ENCODE measurements at places on chromosomes 7 and 10. TPM values are rescaled to one million over a fixed set of nuclear protein-coding genes. Genes with fewer than 3 reads are reported as not detected.
A peak's percentile ranks its signal among the peaks of the same experiment; 100 is the strongest.

DNA sequence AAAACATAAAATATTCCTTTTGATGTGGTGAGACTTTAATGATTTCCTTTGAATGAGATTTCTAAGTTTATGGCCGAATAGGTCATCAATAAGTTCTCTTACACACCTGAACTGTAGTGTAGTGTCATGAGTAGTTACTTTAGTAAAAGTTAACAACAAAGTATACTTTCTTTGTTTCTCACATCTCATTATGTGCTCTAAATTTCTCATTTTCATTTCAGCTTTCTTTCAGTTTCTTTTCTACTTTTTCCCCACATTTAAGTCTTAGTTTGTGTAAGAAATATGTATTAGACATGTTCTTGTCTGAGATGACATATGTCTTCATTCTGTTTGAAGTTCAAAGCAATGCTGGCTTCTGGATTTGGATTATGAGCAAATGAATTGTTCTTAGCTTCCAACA, 348.1 kb downstream of the ANKRD7 start:
- no peaks in the 10 kb centered on the region for H3K4me1 ChIP-seq
- DNase-seq = no peak
- no peak overlapping the region for H3K27ac ChIP-seq
- H3K27me3 ChIP-seq = no peaks in the 10 kb centered on the region

DNA sequence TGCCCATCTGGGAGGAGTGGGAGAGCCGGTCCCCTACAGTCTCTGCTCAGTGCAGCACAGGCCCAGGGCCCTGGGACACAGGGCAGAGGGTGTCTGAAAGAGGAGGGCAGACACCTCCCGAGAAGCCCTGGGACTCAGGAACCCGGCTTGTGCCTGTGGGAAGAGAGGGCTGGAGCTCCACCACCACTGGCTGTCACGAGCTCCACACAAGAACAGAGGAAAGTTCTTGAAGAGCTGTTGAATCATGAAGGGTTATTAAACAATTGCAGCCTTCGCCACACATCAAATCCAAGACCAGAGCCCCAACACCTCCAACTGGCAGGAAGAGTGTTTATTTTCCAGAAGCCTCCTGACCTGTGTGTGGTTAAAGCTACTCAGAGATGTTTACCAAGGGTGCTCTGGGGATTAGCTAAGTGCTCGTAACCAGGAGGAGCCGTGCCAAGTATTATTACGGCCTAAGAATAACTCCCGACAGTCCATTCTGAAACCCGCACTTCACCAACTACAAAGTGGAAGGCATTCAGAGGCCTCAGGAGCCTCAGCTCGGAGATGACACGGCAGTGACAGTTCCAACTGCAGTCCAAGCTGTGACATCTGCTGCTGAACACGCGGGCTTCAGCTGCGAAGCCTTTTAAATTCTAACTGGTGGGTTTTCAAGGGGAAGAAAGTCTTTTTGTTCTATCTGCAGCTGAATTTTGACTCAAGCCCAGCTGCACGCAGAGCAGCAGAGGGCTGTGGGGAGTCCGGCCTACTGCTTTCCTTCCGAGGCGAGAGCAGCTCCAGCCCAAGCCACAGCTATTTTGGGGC, 75.1 kb downstream of the MAD1L1 start:
- peak overlapping the region; percentile 88 for H3K27ac ChIP-seq
- peaks cover 10% of the 10 kb centered on the region for H3K36me3 ChIP-seq
- H3K4me3 ChIP-seq = no peak overlapping the region
- no peaks in the 10 kb centered on the region for H3K27me3 ChIP-seq
- DNase-seq = no peak

DNA sequence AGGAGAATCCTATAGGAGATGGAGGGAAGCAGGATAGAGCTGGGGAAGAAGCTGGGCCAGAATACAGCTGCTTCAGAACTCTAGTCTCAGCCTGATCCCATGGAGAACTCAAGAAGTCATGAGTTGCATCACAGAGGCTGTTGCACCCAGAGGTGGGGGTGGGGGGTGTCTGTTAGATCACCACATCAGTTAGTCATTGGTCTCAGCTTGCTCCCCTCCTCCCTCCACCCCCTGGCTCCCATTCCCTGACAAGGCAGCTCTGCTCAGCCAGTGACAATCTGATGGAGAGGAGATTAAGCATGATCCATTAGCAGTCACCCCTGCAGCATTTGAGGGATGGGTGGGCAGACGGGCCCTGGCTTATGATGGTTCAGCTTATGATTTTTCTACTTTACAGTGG, 58.4 kb upstream of the FGL2 start:
- no peaks in the 10 kb centered on the region for H3K27me3 ChIP-seq
- no peak for DNase-seq
- no peak overlapping the region for H3K27ac ChIP-seq
- H3K4me1 ChIP-seq = peaks cover 8% of the 10 kb centered on the region
- no peaks in the 10 kb centered on the region for H3K36me3 ChIP-seq
- H3K4me3 ChIP-seq = no peak overlapping the region

PTN gene
- 83.0 TPM for total RNA-seq

GRCh38 chr7:65287023-65287422, 86.6 kb upstream of the ZNF92 start:
- no peak overlapping the region for H3K27ac ChIP-seq
- H3K4me1 ChIP-seq = no peaks in the 10 kb centered on the region
- H3K27me3 ChIP-seq = no peaks in the 10 kb centered on the region
- H3K36me3 ChIP-seq = no peaks in the 10 kb centered on the region
- DNase-seq = no peak
- H3K4me3 ChIP-seq = no peak overlapping the region

DNA sequence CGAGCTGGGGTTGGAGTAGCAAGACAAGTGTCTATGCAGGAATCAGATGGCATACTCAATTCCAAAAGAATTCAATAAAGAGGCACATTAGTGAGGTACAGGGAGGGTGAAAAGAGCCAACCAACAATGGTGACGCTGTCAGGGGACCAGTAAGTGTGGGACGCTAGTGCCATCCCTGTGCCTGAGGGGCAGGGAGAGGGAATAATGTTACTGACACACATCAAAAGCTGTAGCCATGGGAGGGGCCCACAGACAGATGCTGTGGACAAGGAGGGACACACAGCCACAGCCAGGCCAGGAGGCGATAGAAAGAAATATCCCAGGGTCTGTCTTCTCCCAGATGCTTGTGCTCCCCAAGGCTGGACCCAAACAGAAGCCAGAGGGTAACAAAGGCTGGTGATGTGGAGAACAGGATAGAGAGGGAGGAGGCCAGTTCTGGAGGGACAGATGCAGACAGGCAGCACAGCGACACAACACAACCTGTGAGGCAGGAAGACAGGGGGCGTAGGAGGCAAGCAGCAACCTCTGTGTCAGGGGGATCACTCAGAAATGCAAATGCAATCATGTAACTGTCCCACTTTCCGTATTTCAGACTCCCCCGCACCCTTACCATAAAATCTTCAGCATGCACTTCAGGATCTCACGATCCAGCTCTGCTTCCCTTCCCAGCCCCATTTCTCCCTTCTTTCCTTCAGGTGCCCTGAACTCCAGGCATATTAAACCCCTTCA, 240.5 kb upstream of the FZD8 start:
- no peaks in the 10 kb centered on the region for H3K4me1 ChIP-seq
- no peak overlapping the region for H3K4me3 ChIP-seq
- no peaks in the 10 kb centered on the region for H3K36me3 ChIP-seq
- H3K27me3 ChIP-seq = peaks cover 13% of the 10 kb centered on the region
- no peak overlapping the region for H3K27ac ChIP-seq
- no peak for DNase-seq

DNA sequence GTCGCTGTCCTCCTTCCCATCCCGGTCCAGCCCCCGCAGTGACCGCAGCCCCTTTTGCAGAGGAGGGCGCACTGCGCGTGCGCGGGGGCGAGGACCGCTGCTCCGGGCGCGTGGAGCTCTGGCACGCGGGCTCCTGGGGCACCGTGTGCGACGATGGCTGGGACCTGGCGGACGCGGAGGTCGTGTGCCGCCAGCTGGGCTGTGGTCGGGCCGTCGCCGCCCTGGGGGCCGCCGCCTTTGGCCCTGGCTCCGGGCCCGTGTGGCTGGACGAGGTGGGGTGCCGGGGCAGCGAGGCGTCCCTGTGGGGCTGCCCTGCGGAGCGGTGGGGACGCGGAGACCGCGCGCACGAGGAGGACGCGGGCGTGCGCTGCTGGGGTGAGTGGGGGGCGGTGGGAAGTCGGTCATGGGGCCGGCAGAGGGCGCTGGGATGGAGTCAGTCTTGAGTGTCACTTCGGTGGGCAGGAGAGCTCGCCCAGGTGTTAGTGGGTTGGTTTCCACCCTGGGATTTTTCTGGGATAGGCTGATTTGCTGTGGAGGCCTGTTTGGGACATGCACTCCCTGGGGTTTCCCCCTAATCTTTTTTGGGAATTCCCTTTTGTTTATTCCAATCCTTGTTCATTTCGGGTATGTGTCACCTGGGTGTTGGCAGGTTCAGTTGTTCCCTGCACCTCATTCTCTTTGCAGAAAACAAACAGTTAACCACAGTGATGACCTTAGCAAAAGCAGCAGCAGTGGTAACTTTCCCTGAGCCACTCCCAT, 11.6 kb downstream of the SCART1 start:
- peaks cover 16% of the 10 kb centered on the region for H3K36me3 ChIP-seq
- DNase-seq = peak; percentile 82
- no peak overlapping the region for H3K4me3 ChIP-seq
- H3K27me3 ChIP-seq = no peaks in the 10 kb centered on the region

GRCh38 chr7:41459183-41459582, 243.7 kb downstream of the INHBA start:
- no peaks in the 10 kb centered on the region for H3K36me3 ChIP-seq
- H3K4me1 ChIP-seq = peaks cover 9% of the 10 kb centered on the region
- H3K27ac ChIP-seq = no peak overlapping the region
- DNase-seq = no peak
- H3K27me3 ChIP-seq = no peaks in the 10 kb centered on the region

- H3K36me3 ChIP-seq = no peaks in the 10 kb centered on the region
- H3K27ac ChIP-seq = no peak overlapping the region
- H3K4me1 ChIP-seq = no peaks in the 10 kb centered on the region
- peaks cover 3% of the 10 kb centered on the region for H3K27me3 ChIP-seq
- no peak for DNase-seq
These were observed 17.4 kb downstream of the KPNA7 start for GRCh38 chr7:99190359-99191009.

GRCh38 chr10:132541601-132542011, 4.0 kb downstream of the INPP5A start:
- no peak overlapping the region for H3K4me3 ChIP-seq
- no peaks in the 10 kb centered on the region for H3K27me3 ChIP-seq
- H3K4me1 ChIP-seq = peaks cover 53% of the 10 kb centered on the region
- no peak overlapping the region for H3K27ac ChIP-seq
- peaks cover 3% of the 10 kb centered on the region for H3K36me3 ChIP-seq

Measured in osteocyte (in vitro differentiated cells).